ENCODE measurements at places on chromosomes 1 and 21.

- DNase-seq = no peak
- no peak overlapping the region for H3K4me3 ChIP-seq
- H3K36me3 ChIP-seq = peaks cover 44% of the 10 kb centered on the region
- H3K4me1 ChIP-seq = no peaks in the 10 kb centered on the region
- peak overlapping the region; percentile 27 for H3K27ac ChIP-seq
Measured at GRCh38 chr21:46189213-46189958, 5.1 kb upstream of the SPATC1L start.

- H3K4me3 ChIP-seq = peak within 1 kb of the TSS; percentile 84
- peak within 1 kb of the TSS; percentile 92 for H3K27ac ChIP-seq
- peaks cover 46% of the 10 kb centered on the region for H3K4me1 ChIP-seq
- H3K36me3 ChIP-seq = no peaks in the 10 kb centered on the region
- DNase-seq = peak; percentile 83
Measured at GRCh38 chr1:113928941-113929749, at the start of gene HIPK1. HIPK1 (plus strand) TSS chr1:113929324.

GRCh38 chr1:193926956-193927355 lies 740.5 kb upstream of the B3GALT2 start:
- H3K36me3 ChIP-seq = no peaks in the 10 kb centered on the region
- no peaks in the 10 kb centered on the region for H3K27me3 ChIP-seq
- no peak overlapping the region for H3K27ac ChIP-seq
- H3K4me1 ChIP-seq = no peaks in the 10 kb centered on the region
- no peak overlapping the region for H3K4me3 ChIP-seq

DNA sequence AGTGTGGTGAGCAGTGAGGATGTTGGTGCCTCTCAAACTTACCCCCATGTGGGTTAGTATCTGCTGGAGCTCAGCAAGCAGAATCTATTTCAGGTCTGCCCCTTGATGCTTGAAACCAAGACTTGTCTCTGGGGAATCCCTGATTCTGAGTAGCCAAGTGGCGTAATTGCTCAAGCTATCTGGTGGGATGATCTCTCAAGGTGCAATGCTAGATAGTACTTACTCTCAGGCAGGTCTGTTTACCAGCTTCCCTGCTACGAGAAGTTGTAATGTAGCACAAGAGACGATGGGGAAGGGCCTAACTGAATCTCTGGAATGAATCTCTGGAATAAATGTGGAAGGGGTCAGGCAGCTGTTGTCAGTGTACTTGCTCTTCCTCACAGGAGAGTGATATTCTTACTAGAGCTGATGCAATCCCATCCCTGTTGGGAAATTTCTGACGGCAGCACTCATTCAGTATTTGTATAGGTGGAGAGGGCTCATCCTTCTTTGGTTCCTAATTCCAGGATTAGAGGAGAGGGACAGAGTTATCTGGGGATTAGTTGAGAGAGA lies 65.4 kb downstream of the MACF1 start:
- peak overlapping the region; percentile 73 for H3K27ac ChIP-seq
- no peaks in the 10 kb centered on the region for H3K27me3 ChIP-seq
- no peak overlapping the region for H3K4me3 ChIP-seq
- H3K36me3 ChIP-seq = no peaks in the 10 kb centered on the region
- no peak for DNase-seq
- H3K4me1 ChIP-seq = peaks cover 32% of the 10 kb centered on the region

GRCh38 chr1:76500116-76500515 lies 367.2 kb upstream of the ST6GALNAC5 start:
- no peaks in the 10 kb centered on the region for H3K36me3 ChIP-seq
- no peak for DNase-seq
- H3K4me1 ChIP-seq = peaks cover 4% of the 10 kb centered on the region
- H3K27ac ChIP-seq = no peak overlapping the region
- no peaks in the 10 kb centered on the region for H3K27me3 ChIP-seq

DNA sequence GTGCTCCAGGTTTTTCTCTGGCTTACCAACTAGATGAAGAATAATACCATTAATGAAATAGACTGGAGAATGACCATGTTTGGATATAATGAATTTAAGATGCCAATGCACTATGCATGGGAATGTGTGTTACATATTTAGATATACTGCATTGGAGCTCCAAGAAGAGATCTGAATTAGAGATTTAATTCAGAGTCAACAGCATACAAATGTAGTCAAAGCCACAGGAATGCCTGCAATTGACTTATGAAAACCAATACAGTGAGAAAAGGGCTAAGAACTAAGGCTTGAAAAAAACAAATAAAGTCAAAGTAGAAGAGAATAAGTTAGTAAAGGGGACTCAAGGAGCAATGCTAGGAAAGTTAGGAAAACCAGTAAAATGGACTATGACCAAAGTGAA lies 59.1 kb downstream of the USP24 start:
- H3K27ac ChIP-seq = no peak overlapping the region
- no peaks in the 10 kb centered on the region for H3K4me1 ChIP-seq
- no peaks in the 10 kb centered on the region for H3K27me3 ChIP-seq
- peaks cover 21% of the 10 kb centered on the region for H3K36me3 ChIP-seq
- DNase-seq = no peak

DNA sequence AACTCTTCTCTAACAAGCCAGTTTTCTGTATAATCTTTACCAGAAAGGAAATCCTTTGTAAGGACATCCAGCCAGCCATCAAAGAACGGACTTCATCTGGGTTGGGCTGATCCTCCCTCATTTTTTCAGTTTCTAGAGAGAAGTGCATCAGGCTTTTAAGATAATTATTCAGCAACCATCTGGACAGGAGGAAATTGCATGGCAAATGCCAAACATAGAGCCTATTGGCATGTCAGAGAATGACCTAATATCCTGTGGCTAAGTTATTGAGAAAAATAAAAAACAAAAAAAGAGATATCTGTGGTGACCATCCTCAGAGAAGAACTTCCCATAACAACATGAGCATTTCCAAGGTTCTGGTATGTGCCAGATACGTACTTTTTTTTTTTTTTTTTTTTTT lies 74.9 kb upstream of the BEND5 start:
- DNase-seq = no peak
- H3K4me1 ChIP-seq = no peaks in the 10 kb centered on the region
- no peak overlapping the region for H3K4me3 ChIP-seq
- no peaks in the 10 kb centered on the region for H3K27me3 ChIP-seq
- no peak overlapping the region for H3K27ac ChIP-seq

DNA sequence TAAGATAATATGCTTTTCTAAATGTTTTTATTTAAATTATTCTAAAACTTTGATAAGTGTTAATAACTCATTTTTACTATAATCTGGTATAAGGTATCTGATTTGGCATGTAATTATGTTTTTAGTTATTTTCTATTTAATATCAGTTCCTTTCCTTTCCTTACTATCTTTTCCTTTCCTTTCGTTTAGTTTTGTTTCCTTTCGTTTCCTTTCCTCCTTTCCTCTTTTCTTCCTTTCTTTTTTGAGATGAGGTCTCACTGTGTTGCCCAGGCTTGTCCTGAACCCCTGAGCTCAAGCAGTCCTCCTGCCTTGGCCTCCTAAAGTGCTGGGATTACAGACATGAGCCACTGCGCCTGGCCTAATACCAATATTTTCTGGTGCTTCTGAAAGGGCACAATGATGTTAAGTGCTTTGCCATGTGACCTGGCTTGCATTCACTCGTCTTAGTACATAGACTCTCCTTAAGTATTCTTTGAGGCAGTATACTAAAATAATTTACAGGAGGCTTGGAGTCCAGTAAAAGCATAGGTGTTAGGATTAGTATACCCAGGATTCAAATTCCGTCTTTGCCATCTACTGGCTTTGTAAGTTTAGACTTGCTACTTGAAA lies 18.7 kb downstream of the MIER1 start:
- H3K27ac ChIP-seq = no peak overlapping the region
- H3K4me3 ChIP-seq = no peak overlapping the region
- peaks cover 32% of the 10 kb centered on the region for H3K4me1 ChIP-seq
- no peaks in the 10 kb centered on the region for H3K27me3 ChIP-seq
- peaks cover 15% of the 10 kb centered on the region for H3K36me3 ChIP-seq
- no peak for DNase-seq

- no peak for DNase-seq
- H3K4me3 ChIP-seq = no peak overlapping the region
- peaks cover 42% of the 10 kb centered on the region for H3K4me1 ChIP-seq
- H3K27me3 ChIP-seq = no peaks in the 10 kb centered on the region
- H3K36me3 ChIP-seq = no peaks in the 10 kb centered on the region
Measured at GRCh38 chr1:230218667-230219066, 151.6 kb downstream of the GALNT2 start.

DNA sequence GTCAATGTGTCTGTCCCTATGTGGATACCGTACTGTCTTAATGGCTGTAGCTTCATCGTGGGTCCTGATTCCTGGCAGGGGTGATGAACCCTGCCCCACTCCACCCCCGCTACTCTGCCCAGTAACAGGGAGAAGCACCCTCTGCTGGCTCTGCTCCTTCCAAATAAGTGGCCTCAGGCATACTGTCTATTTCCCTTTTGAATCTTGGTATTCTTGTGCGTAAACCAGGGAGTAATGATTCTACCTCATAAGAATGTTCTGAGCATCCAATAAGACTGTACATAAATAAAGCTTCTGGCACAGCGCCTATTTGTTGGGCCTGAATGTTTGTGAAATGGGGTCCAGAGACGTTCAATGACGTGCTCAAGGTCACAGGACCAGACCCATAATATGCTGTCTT lies 35.2 kb upstream of the CTPS1 start:
- no peaks in the 10 kb centered on the region for H3K36me3 ChIP-seq
- H3K27ac ChIP-seq = peak overlapping the region; percentile 94
- H3K4me3 ChIP-seq = peak overlapping the region; percentile 58
- no peaks in the 10 kb centered on the region for H3K27me3 ChIP-seq
- peaks cover 70% of the 10 kb centered on the region for H3K4me1 ChIP-seq
- DNase-seq = peak; percentile 52

DNA sequence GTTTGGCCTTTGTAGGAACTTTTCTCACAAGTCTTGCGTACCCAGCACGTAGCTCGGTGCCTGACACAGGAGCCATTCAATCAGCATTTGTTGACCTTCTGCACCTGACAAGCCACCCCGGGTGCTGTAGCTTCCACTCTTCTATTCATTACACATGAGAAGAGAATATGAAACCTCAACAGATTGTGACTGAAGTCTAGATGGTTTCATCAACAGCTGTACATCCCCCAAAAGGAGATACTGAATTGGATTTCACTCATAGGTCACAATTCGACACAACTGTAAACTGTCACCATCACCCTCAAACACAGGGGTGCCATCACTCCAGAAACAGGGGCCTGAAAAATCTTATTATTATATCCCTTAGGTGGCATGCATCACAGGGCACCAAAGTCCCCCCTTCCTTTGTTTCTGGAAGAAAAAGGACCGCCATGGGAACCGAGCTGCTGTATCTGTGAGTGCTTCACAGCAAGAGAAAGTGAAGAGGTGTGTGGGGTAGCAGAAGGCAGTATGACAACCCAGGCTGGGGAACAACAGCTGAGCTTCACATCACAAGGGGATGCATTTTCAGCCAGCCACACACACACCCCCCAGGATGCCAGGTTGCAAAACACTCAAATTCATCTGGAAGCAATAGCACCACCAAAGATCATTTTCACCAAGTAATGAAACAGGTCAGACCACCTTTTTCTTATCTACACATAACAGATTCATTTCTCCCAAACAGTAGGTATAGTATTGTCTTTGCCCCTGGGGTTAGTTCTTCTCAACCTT lies 225.7 kb downstream of the TOMM20 start:
- H3K4me3 ChIP-seq = no peak overlapping the region
- no peak for DNase-seq
- H3K27ac ChIP-seq = no peak overlapping the region

DNA sequence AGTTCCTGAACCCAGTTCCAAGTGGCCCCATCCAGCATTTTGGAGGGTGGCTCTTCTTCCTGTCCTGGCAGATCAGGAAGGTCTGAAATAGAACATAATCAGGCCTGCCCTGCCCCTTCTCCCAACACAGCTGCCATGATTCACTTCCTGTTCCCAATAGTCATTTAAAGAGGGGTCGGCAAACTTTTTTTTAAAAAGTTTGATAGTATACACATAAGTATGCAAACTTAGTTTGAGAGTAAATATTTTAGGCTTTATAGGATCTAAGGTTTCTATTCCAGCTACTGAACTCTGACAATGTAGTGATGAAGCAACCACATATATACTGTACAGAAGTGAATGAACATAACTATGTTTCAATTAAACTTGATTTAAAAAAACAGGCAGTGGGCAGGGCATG lies 66.4 kb downstream of the LUZP1 start:
- peak overlapping the region; percentile 43 for H3K27ac ChIP-seq
- no peak overlapping the region for H3K4me3 ChIP-seq
- H3K27me3 ChIP-seq = no peaks in the 10 kb centered on the region
- H3K4me1 ChIP-seq = peaks cover 44% of the 10 kb centered on the region
- H3K36me3 ChIP-seq = no peaks in the 10 kb centered on the region

GRCh38 chr1:84603941-84604830 lies 29.9 kb upstream of the CTBS start:
- peak overlapping the region; percentile 85 for H3K27ac ChIP-seq
- no peaks in the 10 kb centered on the region for H3K36me3 ChIP-seq
- H3K4me1 ChIP-seq = peaks cover 9% of the 10 kb centered on the region
- no peaks in the 10 kb centered on the region for H3K27me3 ChIP-seq

Data from thoracic aorta (tissue), 2 donors.